ENCODE measurements at places on chromosomes 3 and 15.

GRCh38 chr3:133956982-133957381 is 61.3 kb upstream of the RAB6B start:
- DNase-seq: no peak

DNA sequence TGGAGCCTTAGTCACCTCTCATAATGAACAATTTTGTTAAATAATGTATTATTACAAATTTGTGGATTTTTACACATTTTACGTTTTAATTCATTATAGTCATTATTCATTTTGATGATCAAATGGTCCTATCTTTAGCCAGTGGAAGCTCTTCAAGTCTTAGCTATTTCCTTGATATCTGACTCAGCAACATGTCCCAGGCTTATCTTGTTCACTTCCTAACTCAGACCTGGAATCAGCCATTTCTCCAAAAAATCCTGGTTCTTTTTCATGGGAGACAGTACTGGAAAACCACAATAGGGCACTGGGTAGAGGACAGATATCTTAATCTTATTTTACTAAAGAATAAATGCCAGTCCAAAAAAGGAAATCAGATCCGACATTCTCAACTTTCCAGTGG is 56.4 kb downstream of the RYK start:
- no peak for DNase-seq

DNA sequence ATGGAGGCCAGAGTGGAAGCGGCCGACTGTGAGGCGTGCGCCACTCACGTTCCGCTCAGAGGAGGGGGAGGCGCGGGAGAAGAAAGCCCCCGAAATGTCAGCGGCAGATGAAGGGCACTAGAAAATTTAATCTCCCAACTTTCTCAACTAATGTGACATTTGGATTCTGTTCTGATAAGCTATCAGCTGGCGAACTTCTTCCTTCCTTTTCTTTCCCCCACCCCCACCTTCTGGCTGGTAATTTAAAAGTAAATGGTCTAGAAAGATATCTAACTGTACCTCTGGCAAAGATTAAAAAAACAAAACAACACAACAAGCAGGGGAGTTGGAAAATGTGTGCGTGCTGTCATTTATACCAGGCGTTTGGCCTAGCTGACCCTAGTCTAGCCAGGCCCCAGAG is 26.4 kb upstream of the TMEM115 start:
- DNase-seq: no peak

DNA sequence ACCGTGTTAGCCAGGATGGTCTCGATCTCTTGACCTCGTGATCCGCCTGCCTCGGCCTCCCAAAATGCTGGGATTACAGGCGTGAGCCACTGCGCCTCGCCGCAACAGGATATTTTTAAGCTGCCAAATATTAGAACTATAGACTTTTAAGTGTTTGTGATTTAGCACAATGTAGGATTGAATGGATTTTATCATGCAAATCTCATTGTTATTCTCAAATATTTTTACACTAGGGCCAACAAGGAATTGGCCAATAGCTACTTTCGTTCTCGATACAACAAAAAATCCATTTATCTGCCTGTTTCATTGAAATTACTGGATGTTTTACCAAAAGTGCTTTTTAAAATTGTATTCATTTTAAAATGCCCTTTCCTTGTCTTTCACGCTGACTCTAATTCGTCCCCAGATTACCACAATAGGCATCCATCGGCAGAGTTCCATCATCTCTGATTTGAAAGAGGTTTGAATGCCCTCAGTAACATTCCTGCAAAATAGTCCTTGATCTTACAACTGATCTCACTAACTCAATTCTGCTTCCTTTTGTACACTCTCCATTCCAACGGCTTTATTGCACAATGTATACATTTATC is 99.6 kb upstream of the ROBO2 start:
- no peak for DNase-seq

GRCh38 chr15:84823282-84823878 is 6.2 kb downstream of the ALPK3 start:
- no peak for DNase-seq

DNA sequence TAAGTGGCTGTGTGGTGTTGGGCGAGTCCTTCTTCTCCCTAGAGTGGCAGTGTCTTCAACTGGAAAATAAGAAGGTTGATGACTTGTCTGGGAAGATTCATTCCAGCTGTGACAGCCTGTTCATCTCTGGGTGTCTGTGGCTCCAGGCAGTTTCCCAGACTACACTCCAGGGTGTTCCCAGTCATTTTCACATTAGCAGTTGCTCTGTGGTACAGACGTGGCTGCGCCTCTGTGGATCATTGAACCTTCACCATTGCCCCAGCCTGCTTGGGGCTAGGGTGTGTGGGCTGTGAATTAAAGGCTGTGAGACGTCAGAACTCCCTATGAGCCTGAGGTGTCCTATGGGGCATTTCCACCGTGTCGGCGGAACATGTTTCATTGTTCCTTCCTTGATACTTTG is 239.6 kb upstream of the NR2E3 start:
- no peak for DNase-seq

GRCh38 chr15:93319121-93319814 is 230.3 kb upstream of the RGMA start:
- DNase-seq: no peak

- no peak for DNase-seq
Observed at GRCh38 chr15:96792216-96792615, 461.7 kb downstream of the NR2F2 start.

DNA sequence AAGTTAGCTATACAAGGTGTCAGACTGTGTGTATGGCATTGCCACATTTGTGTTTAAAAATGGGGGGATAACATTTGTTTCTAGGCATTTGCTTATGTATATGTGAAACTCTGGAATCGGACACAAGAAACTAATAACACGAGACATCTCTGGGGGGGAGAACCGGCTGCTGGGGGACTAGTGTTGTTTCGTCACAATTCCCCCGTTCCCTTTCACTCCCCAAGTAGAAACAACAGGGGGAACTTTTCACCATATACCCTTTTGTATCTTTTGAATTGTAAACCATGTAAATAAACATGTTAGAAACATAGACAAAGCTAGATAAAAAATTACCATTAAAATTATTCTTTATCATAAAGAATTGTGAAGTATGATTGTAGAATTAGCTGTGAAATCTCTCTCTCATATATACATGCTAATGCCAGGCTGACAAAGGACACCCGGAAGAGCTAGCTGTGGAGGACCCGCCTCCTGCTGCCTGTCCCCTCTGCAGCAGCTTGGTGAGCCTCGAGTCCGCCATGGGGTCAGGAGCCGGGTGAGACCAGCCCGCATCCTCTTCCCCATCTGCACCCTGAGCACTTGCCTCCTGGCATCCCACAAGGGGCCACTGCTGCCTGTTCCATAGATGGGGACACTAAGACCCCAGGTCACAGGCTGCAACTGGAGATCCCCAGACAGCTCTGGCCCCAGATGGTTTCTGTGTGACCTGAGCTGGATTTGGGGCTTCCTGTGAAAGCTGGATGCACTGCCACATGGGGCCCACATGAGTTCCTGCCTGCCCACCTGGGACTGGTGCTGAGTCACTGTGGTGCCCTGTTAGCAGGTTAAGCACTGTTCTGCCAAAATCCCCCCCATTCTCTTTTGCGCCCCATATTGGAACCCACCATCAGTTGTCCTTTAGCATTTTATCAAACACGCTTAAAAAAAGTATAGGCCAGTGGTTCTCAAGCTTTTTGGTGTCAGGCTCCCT is 91.6 kb downstream of the IQSEC1 start:
- DNase-seq: no peak

GRCh38 chr15:40389824-40390595 is 7.5 kb downstream of the KNSTRN start:
- no peak for DNase-seq

- no peak for DNase-seq
Observed at GRCh38 chr3:193614430-193614829, 21.4 kb downstream of the OPA1 start.

- DNase-seq: peak; percentile 6
Observed at GRCh38 chr3:147572970-147573340, 163.8 kb downstream of the ZIC1 start.

DNA sequence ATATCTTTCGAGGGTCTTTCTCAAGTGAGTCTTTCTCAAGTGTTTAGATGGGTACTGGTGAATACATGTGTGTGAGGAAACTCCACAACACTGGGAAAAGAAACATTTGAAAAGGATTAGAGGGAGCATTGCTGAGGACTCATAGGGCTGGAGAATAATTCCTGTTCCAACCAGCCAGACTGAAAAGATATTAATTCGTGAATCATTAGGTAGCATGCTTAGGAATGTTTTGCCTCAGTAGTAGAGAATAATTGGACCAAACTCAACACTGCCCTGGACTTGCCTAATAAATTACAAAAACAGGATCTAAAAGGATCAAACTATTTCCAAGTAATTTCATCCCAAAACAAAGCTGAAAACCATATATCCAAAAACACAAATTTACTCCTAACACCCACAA is 17.3 kb downstream of the PP2D1 start:
- no peak for DNase-seq

- no peak for DNase-seq
Observed at GRCh38 chr3:36842275-36842674, 77.9 kb upstream of the DCLK3 start.

DNA sequence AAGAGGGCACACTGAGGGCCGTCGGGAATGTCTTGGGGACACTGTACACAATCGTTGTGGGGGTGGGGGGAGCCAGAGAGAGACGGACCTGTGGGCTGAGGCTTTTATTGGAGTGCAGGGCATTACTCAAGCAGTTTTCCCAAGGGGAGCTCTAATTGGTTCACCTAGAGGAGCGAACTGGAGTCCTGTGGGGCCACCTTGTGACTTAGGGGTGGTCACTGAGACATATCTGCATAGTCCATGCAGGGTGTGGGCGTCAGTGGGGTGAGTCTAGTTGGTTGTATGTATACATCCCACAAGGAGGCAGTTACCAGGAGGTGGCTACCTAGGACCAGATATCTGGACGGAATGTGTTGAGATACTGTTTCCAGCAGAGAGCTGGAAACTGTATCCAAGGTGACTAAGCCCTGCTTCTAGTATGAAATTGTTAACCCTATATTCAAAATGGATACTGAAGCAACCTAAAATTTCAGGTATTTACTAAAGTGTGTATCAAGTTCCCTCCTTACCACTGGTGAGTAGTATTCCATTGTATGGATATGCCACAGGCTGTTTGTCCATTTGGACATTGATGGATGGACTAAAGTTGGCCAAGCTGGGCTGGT is 2.6 kb upstream of the PIGZ start:
- peak; percentile 30 for DNase-seq

- DNase-seq: no peak
Observed at GRCh38 chr3:67030785-67031740, 33.0 kb downstream of the KBTBD8 start.

GRCh38 chr15:60731583-60732130 is 252.7 kb upstream of the ICE2 start:
- DNase-seq: no peak

DNA sequence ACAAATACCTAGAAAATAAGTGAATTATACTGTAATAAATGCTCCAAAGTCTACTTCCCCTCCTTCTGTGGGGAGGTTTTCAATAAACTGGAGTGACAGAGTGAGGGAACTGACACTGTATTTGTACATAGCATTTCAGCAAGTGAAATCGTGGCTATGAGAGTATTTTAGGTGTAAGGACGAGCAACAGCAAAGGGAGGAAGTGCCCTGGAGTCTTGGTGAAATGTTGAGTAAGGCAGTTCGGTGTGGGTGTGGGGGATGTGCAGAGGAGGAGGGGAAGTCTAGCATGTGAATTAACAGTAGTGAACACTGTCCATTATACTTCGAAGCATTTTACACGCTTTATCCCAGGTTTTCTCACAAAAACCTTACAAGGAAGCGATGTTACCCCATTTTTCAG is 18.1 kb upstream of the P2RY13 start:
- DNase-seq: no peak

GRCh38 chr3:134457376-134458074 is 28.3 kb downstream of the ANAPC13 start:
- DNase-seq: no peak

GRCh38 chr15:77974098-77974414 is 103.5 kb downstream of the TBC1D2B start:
- peak; percentile 76 for DNase-seq

GRCh38 chr15:63456258-63456657 is 48.1 kb upstream of the USP3 start:
- DNase-seq: no peak

- no peak for DNase-seq
Observed at GRCh38 chr3:190169243-190169642, 48.5 kb upstream of the P3H2 start.

GRCh38 chr15:28876131-28876844 is 9.5 kb upstream of the APBA2 start:
- no peak for DNase-seq

DNA sequence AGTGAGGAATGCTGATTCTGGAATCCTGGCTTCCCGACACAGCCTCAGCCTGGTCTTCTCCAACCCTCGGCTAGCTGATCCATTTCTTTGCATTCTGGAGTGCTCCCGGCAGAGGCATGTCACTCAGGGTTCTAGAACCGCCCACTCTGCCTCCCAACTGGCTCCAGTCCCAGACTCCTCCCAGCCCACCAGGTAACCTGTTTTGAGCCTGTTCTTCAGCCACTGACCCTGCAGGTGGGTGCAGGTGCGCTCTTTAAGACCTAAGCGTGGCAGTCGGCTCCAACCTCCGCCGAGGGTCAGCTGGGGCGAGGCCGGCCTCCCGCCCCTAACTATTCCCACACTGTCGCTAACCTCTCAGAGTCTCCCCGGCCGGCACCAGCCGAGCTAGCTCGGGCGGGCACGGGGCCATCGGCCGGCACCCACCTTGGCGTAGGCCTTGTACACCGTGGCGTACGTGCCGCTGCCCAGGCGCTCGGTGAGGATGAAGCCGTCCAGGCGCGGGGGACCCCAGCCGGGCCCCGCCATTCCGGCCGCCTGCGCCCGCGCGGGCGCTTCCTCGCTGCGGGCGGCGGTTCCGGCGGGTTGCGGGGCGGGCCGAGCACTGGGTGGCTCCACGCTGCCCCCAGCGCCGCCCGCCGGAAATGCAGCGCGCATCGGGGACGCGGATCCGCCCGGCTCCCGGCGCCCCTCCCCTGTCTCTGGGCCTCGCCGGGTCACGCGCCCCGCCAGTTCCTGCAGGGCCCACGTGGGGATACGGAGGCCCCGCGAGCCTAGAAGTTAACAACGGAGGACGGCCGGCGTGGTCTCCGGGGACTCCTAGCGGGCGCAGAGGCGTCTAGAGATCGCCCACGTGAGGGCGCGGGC is at the start of gene ULK3:
Gene ULK3 (minus strand): TSS at position 576 of the 864 bp plus-strand sequence. CDS start 51 bp downstream, at position 525.
- peak; percentile 89 for DNase-seq

- peak; percentile 53 for DNase-seq
Observed at GRCh38 chr3:170007031-170007663, 30.6 kb upstream of the GPR160 start.

Data from NCI-H226 (cell line).